ENCODE measurements at places on chromosomes 16 and 17.

- no peak for DNase-seq
Measured at GRCh38 chr17:52025236-52025635, 133.3 kb downstream of the CA10 start.

- DNase-seq = no peak
Measured at GRCh38 chr17:4959261-4959965, 8.2 kb downstream of the SPAG7 start.

GRCh38 chr17:22411185-22411784 is 719.0 kb downstream of the KCNJ18 start:
- DNase-seq = no peak

GRCh38 chr16:78946556-78946955 is 654.0 kb downstream of the MAF start:
- DNase-seq = no peak

- DNase-seq = no peak
Measured at GRCh38 chr17:4590981-4591453, 6.7 kb downstream of the SMTNL2 start.

GRCh38 chr16:68242926-68243858 is 2.0 kb upstream of the PLA2G15 start:
- no peak for DNase-seq

DNA sequence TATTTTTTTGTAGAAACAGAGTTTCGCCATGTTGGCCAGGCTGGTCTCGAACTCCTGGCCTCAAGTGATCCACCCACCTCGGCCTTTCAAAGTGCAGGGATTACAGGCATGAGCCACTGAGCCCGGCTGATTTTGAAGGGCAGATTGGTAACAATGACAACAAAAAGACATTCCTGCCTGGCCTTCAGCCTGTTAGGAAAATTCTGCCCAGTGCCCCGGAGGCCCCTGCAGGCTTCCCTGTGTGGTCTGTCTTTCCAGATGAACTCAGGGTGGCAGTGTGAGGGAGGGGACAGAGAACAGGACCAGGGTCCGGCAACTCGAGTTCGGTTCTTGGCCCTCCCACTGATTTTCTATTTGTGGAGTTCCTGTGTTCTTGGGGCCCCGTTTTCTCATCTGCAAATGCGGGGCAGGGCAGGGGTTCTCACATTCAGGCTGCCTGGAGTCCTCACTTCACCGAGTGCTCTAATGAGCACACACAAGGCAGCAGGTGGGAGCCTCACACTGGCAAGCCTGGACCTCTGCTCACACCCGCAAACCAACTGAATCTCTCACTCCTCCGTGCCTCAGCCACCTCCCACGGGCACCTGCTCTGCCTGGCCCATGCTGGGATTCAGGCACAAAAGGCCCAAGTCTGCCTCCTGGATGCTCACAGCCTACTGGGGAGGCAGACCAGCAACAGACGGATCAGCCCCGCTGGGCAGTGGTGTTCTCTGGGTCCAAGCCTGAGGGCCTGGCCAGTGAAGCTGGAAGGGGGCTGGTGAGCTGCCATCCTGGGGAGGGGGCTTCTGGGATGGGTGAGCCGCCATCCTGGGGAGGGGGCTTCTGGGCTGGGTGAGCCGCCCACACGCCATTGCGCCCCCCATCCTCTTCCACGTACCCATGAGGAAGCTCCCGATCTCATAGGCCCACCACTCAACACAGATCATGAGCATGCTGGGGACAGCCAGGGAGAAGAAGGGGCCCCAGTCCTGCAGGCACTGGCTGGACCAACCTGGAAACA is 10.3 kb downstream of the SLC47A2 start:
- no peak for DNase-seq

GRCh38 chr16:61413021-61413420 is 623.2 kb downstream of the CDH8 start:
- DNase-seq = no peak

DNA sequence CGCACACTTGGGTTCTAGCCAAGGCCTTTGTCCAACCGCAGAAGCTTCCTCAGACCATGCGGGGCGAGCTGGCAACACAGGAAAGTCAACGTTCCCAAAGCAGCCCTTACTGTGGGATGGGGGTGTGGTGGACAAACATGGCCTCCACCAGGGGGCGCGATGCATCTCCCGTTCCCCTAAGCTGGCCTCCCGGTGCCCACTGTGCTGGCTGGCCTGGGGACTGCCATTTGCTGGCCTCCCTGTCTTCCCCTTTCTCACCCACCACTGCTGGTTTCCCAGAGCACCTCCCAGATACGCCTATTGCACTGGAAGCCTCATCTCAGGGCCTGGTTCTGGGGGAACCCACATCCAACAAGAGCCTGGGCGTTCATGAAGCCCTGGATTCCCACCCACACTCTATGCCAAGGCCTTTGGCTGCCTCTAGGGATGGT is 145.3 kb downstream of the IRF8 start:
- DNase-seq = peak; percentile 55

Measured in hematopoietic multipotent progenitor cell treated with erythropoietin and hydrocortisone succinate and interleukin-3 and kit ligand, for 8 days (in vitro differentiated cells).